ENCODE measurements at places on chromosomes 3 and 15.

DNA sequence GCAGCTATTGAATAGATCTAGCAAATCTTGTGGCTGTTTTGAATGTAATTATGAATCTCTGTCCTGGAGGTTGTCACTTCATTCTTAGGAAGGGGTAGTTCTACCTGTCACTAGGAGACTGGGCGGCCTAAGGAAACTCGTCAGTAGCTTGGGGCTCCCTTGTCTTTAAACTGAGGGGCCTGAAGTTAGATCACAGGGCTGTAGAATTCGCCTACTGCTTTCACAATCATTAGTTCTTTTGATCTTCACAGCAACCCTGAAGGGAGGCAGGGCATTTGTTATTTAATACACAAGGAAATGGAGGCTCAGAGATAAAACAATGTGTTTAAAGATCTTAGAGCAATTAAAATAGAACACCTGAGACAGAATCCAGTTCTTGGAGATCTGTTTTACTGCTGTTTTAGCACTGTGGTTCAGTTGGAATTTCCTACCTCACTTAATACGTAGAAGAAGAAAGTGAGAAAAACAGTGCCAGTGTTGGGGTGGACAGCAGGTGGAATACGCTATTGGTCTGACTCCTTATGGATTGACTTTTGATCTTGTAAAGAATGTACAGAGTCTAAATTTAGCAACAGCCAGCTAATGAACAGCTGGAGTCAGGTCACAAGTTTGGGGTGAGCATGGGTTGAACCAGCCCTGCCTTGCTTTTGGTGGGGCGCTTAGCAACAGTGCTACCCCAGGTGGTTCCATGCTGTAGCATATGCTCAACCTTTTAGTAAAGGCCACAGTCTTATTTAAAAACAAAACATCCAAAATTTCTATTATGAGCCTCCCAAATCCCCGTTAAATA lies 71.4 kb upstream of the BHLHE40 start:
- DNase-seq = no peak

GRCh38 chr3:242602-243355 lies 46.2 kb downstream of the CHL1 start:
- DNase-seq = no peak

DNA sequence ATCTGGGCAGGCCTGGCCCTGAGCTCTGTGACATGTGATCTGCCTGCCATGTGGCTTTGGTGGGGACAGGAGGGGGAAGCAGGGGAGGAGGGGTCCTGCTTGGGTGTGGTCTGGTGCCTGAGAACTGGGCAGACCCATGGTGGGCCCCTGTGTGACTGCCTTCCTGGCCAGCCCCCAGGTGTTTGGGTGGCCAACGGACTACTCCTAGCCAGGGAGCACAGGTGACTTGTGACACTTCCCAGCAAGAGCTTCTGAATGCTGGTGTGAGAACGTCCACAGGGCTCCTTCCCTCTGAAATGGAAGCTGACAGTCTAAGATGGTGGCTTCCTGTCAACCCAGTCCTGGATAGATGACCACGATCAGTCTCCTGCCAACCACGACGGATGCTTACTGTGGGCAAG lies 136.1 kb upstream of the MEF2A start:
- no peak for DNase-seq

DNA sequence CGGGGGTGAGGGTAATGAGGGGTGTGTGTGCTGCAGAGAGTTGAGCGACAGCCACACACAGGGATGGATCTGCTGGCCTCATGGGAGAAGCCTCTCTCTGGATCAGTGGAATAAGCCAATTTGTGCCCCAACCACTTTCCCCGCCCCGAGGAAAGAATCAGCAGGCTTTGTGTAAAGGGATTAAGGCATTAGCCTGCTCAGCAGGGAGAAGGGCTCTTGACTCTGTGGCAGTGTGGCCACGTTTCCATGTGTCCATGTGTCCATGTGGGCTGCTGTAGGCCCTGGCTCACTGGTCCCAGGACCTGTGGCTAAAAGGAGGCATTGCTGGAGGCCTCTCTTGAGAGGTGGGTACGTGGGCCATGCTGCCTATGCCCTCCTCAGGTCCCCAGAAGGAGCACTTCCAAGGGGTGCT lies 104.7 kb downstream of the HMG20A start:
- no peak for DNase-seq

DNA sequence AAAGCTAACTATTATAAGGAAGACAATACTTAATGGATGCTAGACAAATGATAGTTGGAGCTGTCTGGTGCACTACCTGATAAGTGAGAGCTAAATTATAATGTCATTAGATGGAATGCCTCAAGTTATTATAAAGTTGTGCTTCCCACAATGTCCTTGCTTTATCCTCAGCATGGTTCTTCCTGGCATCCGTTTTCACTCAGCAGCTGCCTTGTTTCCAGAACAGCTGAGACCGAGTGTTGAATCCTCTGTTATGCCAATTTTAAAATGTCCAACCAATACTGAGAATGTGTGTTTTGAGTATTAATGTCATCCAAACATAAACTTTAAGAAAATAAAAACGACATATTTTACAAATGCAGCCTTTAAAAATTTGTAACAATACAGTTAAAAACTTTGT lies 286.7 kb upstream of the SOX2 start:
- no peak for DNase-seq

- DNase-seq = no peak
These were observed 140.4 kb downstream of the TBL1XR1 start for GRCh38 chr3:177056927-177057326.

GRCh38 chr15:100930306-100930848 lies 11.2 kb downstream of the LRRK1 start:
- no peak for DNase-seq

DNA sequence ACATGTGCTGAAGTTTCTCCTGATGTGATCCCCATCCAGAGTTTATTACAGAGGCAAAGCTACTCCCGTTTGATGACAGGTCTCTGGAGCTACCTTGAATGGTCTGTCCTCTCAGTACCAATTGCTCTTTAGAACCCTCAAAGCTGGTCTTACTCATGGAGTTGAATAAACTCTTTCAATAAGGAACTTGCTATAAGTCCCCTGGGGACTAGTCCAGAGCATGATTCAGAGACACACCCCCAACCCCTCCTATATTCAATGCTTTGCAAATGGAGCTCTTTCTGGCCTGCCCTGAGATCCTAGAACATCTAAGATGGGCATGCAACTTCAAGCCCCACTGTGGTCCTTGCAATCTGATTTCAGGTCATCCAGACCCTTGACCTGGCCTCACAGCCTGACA lies 23.9 kb upstream of the TPM1 start:
- DNase-seq = no peak

DNA sequence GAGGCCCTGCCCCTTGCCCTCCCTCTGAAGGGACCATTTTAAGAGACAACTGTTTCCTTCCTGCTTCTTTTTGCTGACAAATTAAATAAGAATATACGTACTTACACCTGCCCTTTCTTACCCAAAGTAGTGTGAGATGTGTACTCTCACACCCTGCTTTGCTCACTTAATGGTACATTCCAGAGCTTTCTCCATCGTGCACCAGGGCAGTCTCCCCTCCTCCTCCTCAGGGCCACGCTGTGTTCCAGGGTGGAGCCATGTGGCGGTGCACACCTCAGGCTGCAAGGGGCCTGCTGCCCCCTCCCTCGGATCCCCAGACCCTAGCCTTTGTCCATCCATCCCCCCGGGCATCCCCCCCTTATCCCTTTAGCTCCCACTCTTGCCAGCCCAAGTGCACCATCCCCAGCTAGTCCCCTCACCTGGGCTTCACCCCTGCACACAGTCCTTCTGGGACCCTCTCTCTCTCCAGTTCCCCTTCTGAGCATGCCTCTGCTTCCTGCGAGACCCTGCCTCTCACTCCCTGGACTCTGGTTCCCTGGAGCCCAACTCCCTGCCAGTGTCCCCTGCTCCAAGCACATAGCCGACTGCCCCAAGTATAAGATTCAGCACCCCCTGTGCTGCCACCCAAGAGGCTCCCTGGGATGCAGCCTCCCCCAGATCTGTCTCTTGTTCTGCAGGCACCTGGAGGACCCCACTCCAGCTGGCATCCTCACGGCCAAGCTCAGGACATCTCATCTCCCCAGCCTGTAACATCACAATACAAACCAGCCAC lies 89.5 kb upstream of the IQSEC1 start:
- DNase-seq = no peak

DNA sequence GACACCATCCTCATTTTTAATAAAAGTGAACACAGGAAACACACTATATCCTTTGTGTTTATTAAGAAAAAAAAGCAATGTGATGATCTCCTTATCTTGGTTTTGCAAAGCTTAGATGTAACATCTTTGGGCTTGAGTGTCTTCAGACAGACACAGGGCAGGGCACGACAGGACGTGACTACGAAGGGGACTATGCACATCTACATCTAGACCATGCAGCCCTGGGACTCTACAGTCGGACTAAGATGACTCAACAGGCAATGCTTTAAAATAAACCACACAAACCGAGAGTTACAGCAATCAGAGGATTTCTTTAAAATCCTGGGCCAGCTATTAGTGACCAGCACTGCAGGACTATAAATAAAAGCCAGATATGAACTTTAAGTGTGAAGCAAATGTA lies 22.8 kb upstream of the TM2D3 start:
- DNase-seq = no peak

DNA sequence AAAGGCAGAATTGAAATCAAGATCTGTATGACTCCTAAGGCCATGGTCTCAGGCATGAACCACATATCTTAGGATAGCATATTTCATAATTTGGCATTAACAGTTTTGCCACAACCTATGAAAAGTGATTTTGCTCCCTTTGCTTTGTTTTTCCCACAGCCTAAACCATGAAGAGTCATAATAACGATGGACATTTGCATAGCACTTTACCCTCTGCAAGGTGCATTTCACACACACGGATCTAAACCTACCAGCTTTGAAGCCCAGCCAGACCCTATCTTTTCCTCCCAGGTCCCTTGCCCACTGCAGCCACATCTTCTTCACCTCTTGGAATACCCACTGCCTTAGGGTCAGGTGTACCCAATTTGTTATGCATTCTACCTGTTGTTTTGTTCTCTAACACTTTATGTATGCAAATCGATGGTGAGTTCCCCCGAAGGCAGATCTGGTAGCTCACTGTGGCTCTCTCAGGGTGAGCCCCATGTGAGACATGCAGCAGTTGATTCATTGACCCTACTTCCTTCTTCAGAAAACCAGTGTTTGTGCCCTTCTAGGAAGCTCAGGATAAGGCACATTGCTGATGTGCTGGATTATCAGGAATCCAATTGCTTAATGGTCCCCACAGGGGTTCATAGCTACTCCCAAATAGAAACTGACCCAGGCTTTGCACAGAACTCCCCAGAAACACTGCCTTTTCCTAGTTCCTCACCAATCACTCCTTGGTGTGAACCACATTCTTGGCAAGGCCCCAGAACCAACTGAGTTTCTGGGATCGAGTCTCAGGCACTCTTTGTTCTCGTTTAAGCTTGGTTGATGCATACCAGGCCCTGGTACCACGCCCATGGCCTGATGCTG lies 8.7 kb downstream of the ARHGAP31 start:
- no peak for DNase-seq

- DNase-seq = no peak
These were observed 118.2 kb upstream of the THBS1 start for GRCh38 chr15:39462691-39463090.

- DNase-seq = no peak
These were observed 3.6 kb downstream of the NISCH start for GRCh38 chr3:52458770-52459545.

GRCh38 chr3:42746455-42747450 lies 26.3 kb downstream of the CCDC13 start:
- DNase-seq = no peak

GRCh38 chr3:52065264-52065756 lies 8.9 kb upstream of the DUSP7 start:
- DNase-seq = no peak

GRCh38 chr3:37823189-37823588 lies 38.5 kb upstream of the CTDSPL start:
- DNase-seq = no peak

- DNase-seq = no peak
These were observed 346.1 kb downstream of the SI start for GRCh38 chr3:164732166-164732565.

- DNase-seq = no peak
These were observed 7.2 kb upstream of the ABTB1 start for GRCh38 chr3:127665586-127665985.

GRCh38 chr3:60497902-60498301 lies 753.4 kb downstream of the FHIT start:
- DNase-seq = no peak

- no peak for DNase-seq
These were observed 54.4 kb downstream of the EIF3J start for GRCh38 chr15:44591326-44591725.

- DNase-seq = no peak
These were observed 19.1 kb upstream of the XYLB start for GRCh38 chr3:38327335-38328009.
